ENCODE measurements at places on chromosomes 6 and 20. TPM values are rescaled to one million over a fixed set of nuclear protein-coding genes. Genes with fewer than 3 reads are reported as not detected.

Gene KCNK5
- total RNA-seq, result 0.09 TPM

Gene ZC2HC1B
- not detected for total RNA-seq

Gene CHD6
- 58.0 TPM for total RNA-seq

DNA sequence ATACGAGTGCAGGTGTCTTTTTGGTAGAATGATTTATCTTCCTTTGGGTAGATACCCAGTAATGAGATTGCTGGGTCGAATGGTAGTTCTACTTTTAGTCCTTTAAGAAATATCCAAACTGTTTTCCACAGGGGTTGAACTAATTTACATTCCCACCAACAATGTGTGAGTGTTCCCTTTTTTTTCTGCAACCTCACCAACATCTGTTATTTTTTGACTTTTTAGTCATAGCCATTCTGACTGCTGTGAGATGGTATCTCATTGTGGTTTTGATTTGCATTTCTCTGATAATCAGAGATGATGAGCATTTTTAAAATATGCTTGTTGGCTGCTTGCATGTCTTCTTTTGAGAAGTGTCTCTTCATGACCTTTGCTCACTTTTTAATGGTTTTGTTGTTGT is 1.9 kb upstream of the ZNF831 start:
- DNase-seq, result no peak

DNA sequence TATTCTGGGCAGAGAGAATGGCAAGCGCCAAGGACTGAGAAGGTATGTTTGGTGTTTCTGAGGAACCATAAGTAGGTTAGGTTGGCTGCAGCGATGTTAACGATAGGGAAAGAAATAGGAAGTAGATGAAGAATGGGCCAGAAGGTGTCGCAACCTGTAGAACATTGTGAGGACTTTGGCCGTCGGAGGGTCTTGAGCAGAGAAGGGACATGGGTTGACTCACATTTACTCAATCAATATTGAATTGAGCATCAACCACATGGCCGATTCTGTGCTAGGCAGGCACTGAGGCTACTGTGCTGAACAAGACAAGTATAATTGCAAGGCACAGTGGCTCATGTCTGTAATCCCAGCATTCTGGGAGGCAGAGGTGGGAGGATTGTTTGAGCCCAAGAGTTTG is 26.8 kb upstream of the RPN2 start:
- DNase-seq, result no peak

DNA sequence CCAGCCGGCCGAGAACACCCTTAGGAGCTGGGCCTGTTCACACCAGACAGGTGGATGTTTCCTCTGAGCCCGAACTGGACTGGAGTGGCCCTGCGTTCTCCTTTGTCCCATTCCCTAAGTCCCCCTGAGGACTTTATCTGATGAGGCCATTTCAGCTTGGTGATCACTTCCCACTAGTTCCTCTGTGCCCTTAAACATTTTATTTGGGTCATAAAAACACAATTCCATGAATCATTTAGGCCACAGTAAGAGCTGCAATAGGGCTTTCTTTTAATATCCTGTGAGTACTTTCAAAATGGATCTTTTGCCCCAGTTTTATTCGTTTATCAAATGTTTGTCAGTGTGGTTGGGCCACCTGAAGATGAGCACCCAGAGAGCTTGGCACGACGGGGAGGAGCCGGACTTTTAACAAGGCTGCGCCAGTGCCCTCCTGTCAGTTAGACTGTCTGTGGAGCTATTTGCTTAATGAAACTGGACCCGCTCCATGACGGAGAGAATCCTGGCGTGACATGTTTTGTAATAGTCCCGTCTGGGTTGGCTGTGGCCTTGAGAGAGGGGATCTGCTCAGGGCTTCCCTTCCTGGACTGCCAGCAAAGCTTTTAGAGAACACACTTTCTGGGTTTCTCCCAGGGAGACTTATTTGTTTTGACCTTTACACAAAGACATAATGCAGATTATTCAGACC is 53.5 kb downstream of the ZDHHC14 start:
- DNase-seq, result no peak

- no peak for DNase-seq
These were observed 53.9 kb downstream of the ERMARD start for GRCh38 chr6:169805242-169805838.

- DNase-seq, result no peak
These were observed 66.0 kb downstream of the UBR2 start for GRCh38 chr6:42629845-42630244.

- DNase-seq, result no peak
These were observed 239.3 kb downstream of the OGFRL1 start for GRCh38 chr6:71527886-71528285.

- DNase-seq, result no peak
These were observed 142.2 kb downstream of the NFATC2 start for GRCh38 chr20:51400051-51400926.

- DNase-seq, result no peak
These were observed 101.0 kb downstream of the LCA5 start for GRCh38 chr6:79436241-79436640.

GRCh38 chr6:156310701-156311100 is 466.5 kb upstream of the ARID1B start:
- DNase-seq, result no peak

GRCh38 chr20:63896264-63897105 is 1.6 kb downstream of the DNAJC5 start:
- no peak for DNase-seq

Measured in A673 (cell line).